M059J (cell line): ENCODE measurements at places on chromosomes 1 and 21. TPM values are rescaled to one million over a fixed set of nuclear protein-coding genes. Genes with fewer than 3 reads are reported as not detected.

DNA sequence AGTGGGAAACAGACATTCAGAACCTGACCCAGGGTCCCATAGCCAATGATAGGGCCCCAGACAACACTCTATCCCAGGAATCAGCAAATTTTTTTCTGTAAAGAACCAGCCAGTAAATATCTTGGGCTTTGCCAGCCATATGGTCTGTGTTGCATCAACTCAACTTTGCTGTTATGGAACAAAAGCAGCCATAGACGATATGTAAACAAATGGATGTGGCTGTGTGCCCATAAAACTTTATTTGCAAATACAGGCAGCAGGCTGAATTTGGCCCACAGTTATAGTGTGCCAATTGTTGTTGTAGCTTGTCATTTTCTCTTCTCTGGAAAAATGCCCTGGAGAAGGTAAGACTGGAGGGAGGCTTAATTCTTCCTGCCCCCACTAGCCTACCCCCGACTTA lies 431.1 kb upstream of the VAMP3 start:
- no peak for DNase-seq

GRCh38 chr1:154014154-154014907 lies 23.8 kb downstream of the RPS27 start:
- peak; percentile 49 for DNase-seq

DNA sequence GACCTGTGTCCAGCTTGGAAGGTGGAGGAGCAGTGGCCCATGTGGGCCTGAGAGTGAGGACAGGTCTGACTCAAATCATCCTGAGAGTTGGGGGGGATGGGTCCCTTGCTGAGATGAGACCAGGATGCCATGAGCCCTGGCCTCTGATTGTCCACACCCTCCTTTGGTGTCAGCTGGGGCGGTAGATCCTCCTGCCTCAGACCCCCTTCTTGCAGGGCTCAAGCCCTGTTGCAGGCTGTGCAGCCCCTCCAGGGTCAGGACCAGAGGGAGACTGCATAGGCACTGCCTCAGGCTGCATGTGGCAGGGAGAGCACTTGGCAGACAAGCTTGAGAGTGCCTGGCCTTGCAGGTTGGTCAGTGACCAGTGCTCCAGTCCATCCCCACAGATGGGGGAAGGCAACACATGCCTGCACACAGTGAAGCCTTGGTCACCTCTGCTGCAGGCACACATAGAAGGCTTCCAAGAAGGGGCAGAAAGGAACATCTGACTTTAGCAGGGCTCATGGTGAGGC lies 82.2 kb upstream of the ACTRT2 start:
- DNase-seq, result no peak

DNA sequence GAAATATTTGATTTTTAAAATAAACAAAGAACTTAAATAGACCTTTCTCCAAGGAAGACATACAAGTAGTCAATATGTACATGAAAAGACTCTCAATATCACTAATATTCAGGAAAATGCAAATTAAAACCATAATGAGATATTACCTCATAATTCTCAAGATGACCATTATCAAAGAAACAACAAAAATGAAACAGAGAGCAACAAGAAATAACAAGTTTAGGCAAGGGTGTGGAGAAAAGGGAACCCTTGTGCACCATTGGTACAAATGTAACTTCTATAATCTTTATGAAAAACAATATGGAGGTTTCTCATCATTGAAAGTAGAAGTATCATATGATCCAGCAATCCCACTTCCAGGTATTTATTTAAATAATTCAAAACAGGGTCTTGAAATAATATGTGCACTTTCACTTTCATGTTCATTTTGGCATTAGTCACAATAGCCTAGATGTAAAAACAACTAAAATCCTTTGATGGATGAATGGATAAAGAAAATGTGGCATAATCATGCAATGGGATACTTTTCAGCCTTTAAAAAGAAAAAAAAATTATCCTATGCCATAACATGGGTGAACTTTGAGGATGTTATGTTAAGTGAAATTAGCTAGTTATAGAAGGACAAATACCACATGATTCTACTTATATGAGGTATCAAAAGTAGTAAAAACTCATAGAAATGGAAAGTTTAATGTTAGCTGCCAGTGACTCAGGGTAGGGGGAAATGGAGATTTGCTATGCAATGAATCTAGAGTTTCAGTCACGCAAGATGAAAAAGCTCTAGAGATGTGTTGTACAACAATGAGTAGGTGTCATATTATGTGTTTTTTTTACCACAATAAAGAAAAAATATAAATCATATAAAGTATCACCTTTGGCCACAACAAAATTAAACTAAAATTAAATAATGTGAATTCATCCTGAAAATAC lies 114.5 kb upstream of the LYPLAL1 start:
- peak; percentile 15 for DNase-seq

- DNase-seq, result peak; percentile 63
Observed at GRCh38 chr1:89310505-89310904, 37.8 kb upstream of the GBP5 start.

DNA sequence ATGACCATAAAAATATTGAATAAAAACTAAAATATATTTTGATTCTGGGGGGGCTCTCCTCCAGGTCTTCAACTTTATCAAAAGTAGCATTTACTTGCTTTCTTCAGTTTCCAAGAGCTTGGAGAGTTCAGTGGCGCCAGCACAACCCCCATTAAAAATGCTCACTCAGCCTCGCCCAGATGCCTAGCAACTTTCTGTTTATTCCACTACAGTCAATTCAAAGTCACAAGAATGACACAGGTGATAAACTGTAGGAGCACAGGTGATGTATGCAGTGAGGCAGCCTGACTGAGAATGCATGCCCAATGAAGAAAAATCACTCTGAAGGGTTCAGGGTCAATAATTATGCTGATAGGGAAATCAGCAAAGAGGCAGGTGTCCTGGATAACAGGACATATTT lies 159.4 kb upstream of the ATP1B1 start:
- no peak for DNase-seq

GRCh38 chr1:4752059-4752458 lies 97.7 kb downstream of the AJAP1 start:
- DNase-seq, result no peak

GRCh38 chr1:235624721-235625333 lies 24.8 kb downstream of the GNG4 start:
- DNase-seq, result peak; percentile 66

GRCh38 chr1:97441966-97442365 lies 478.9 kb downstream of the DPYD start:
- DNase-seq, result no peak

DNA sequence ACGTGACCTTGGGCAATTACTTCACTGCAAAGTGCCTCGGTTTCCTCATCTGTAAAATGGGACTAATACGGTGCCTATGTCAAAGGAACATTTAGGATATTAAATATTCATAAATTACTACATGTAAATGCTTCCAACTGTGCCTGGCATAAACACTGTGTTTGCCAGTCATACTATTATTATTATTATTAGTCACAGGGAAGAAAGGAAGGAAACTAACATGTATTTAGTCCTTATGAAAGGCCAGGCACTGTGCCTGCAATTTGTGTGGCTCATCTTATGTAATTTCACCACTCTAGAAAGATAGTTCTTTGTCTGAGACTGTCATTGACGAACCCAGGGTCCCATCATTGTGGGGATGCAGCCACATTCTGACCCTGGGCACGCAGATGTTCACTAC lies 45.0 kb downstream of the EPHB2 start:
- DNase-seq, result no peak

- DNase-seq, result no peak
Observed at GRCh38 chr1:202014915-202015661, 4.7 kb downstream of the ELF3 start.

DNA sequence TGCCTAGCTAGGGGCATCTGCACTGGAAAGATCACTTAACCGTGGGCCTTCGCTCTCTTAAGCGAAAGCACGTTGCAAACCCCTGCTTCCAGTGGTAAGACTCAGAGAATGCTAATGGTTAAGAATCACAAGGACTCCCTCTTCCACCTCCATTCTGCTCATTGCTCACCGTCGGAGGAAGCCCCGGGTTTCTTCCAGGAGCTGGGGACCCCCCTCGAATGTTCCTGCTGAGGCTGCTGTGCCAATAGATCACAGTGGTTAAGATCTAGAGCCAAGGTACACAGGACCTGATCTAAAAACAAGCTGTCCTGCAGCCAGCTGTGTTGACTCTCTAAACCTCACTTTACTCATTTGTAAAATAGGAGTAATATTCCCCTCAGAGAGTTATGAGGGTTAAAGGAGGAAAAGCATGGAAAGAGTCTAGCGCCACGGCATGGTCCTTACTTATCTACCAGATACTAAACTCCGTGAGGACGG lies 765 bp downstream of the VAMP3 start:
- DNase-seq, result no peak

PGBD2 gene
- total RNA-seq, result 2.2 and 5.7 TPM in 2 replicates

CRNN gene
- not detected in 2 replicates for total RNA-seq

EFNA3 gene
- total RNA-seq, result 0.59 and 2.9 TPM in 2 replicates

PROK1 gene
- total RNA-seq, result 1.6 and 1.9 TPM in 2 replicates

LCE1A gene
- total RNA-seq, result not detected in 2 replicates

KCNH1 gene
- total RNA-seq, result 2.8 and 3.2 TPM in 2 replicates

ADGRB2 gene
- total RNA-seq, result 8.3 and 16.7 TPM in 2 replicates

AGTRAP gene
- total RNA-seq, result 105 and 126 TPM in 2 replicates

EDARADD gene
- 0.05 and 1.2 TPM in 2 replicates for total RNA-seq

ARHGAP29 gene
- 37.2 and 55.9 TPM in 2 replicates for total RNA-seq
